Amniotic stem cell (primary cell): ENCODE measurements at places on chromosomes 4 and X.

DNA sequence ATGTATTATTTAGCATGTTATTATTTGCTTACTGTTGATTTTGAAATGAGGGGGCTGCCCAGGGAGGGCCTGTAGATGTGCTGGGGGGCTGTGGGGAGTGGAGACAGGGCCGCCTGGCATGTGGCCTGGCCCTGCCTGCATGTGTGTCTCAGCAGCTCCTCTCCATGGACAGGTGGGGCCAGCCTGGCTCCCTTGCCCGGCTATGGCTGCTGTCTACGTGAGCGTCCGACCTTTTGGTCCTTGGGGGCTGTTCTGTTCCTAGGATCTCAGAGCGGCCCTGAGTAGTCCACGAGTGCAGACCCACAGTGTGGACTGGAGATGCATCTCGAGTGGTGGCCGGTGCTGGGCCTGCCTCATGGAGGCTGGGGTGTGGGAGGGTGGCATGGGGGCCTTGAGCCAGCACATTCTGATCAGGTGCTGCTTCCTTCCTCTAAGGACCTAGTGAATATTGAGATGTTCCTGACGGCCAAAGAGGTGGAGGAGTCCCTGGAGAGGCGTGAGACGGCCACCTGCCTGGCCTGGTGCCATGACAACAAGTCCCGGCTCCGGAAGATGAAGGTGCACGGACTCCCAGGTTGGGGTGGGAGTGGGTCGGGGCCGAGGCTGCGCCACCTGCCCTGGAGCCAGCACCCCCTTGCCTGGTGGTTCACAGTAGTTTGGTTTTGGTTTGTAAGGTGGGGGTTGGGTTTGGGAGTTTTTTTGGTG, 24.9 kb upstream of the UVSSA start:
- DNase-seq, result no peak

- no peak for DNase-seq
Observed at GRCh38 chr4:102693262-102693850, 67.4 kb downstream of the MANBA start.

- DNase-seq, result no peak
Observed at GRCh38 chrX:98380556-98380955, 1496.8 kb downstream of the RPA4 start.

- DNase-seq, result no peak
Observed at GRCh38 chrX:13131396-13132137, 87.1 kb upstream of the FAM9C start.

DNA sequence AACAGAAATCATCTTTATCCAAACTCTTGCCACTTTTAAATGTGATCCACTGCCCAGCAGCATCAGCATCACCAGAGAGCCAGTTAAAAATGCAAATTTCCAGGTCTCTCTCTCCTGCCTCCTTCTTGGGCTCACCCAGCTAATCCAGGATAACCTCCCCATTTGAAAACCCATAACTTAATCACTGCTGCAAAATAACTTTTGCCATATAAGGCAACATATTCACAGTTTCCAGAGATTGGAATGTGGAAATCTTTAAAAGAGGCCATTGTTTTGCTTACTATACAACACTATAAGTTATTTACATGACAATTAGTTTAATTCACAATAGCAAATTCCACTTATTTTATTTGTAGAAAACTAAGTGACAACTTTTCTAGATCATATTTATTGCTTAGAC, 4.8 kb upstream of the EXOSC9 start:
- DNase-seq, result no peak

DNA sequence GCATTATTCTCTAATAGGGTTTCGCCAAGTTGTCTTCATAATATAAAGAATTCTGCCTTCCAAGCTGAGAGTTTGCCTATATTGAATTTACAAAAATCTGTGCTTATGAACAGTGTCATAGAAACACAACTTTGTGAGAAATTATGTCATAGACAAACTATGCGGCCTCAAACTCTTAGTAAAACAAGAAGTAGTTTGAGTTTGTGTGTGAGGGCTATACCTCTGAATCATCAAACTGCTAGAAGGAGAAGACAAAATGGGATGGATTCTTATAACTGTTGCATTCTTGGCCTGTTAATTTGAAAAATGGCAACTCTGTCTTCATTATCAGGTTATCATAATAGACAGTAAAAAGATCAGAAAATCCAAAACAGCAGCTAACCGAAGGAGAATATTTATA, 46.1 kb upstream of the NAP1L5 start:
- peak; percentile 81 for DNase-seq

DNA sequence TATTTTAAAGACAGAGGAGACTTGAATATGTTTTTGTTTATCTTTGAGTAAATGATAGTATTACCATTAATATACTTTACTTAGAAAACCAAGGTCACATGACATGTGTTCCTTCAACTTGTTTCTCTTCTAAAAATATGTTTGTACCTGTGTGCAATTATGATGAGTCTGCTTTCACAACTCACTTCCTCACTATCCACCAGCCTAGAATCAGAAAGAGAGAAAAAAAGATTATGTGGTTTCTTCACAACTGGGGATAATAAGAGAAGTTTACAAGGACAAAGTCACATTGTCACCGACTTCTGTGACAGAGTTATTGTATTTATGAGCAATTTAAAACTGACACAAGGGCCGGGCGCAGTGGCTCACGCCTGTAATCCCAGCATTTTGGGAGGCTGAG, 1112.1 kb downstream of the RPA4 start:
- no peak for DNase-seq

- DNase-seq, result no peak
Observed at GRCh38 chr4:38990241-38990640, 42.0 kb downstream of the TMEM156 start.

DNA sequence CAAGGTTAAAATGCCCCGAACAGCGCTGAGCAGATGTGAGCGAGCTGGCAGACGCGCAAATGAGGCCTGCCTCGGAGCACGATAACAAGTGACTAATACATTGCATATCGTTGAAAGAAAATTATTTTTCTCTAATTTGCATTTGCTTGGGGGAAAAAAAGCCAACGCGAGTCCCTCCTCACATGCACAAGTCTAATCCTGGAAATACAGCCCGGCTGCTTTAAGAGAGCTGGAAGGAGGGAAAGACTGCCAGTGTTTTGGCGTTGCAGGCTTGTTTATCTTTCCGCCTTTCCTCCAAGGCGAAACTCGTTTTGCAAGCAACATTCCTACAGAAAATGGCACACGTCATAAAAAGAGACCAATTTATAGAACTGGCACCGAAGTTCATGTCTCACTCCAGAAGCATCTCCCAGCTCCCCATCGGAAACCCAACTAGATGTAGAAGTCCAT, 12.6 kb downstream of the BCOR start:
- DNase-seq, result peak; percentile 20

DNA sequence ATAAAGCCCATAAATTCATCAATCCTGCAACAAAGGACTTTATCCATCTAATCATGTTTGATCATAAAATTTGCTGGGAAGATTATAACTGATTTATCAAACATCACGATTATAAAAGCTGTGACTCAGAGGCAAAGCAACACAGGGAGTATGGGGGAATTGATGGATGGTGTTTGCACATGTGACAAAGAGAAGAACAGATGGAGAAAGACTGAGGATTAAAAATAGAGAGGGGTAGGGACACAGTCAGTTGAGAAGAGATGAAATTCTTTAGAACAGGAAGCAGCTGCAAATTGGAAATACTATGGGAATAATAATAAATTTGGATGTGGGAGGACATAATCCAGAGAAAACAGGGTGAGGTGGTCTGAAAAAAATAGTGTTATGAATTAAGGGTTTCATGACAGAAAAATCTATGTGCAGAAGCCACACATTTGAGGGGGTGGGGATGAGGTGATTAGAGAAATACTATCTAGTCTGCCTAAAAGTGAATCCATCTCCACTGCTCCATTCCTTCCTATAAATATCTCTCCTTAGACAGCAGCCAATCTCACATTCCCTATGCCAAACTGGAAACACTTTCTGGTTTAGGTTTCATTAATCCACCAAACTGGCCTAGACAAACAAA, 6.2 kb downstream of the PRR32 start:
- no peak for DNase-seq

- no peak for DNase-seq
Observed at GRCh38 chrX:1213971-1214370, 1.5 kb upstream of the CRLF2 start.

- DNase-seq, result no peak
Observed at GRCh38 chrX:861340-861890, 230.8 kb downstream of the SHOX start.

DNA sequence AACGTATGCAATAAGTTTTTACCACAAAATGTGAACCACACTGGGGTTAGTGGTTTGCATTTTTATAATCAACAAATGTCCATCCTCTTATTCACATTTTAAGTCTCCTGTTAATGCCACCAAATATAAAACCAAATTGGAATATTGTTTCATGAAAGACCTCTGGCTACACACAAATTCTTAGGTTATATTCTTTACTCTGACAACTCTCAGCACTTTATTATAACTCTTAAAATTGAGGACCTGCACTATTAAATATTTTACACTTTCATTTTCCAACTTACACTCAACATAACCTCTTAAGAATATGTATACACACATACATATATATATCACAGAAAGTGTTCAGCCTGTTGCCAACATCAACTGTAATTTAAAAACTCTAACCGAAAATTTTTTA, 2.8 kb downstream of the PDE5A start:
- DNase-seq, result no peak

GRCh38 chr4:68375667-68376559, 26.0 kb upstream of the YTHDC1 start:
- peak; percentile 18 for DNase-seq

DNA sequence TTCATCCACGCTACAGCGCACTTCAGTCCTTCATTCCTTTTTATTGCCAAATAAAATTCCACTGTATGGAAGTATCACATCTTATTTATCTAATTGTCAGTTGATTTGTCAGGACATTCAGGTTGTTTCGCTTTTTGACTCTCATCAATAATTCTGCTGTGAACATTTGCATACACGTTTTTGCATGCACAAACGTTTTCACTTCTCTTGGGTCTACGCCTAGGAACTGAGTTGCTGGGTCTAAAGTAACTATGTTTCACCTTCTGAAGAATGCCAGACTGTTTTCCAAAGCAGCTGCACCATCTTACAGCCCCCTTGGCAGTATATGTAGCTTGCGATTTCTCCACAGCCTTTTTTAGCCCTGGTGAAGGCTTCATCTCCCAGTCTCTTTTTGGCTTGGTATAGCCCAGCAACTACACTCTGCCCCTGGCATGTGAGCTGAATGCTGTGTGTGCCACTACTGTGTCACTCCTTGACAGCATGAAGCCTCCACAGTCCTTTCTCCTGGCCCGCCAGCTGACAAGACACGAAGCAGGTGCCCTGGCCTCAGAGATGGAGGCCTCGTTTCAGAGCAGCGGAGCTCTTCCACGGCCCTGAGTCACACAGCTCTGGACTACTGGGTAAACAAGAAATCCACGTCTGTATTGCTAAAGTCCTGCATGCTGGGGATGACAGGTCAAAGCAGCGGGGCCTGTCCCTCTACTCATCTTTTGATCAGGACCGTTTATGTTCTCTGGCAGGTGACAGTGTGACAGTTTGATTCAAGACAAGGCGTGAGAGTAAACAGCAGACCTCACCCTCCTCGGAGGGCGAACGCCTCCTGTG, 75.5 kb downstream of the NSUN7 start:
- no peak for DNase-seq

GRCh38 chr4:32775049-32775448, 2054.9 kb downstream of the PCDH7 start:
- DNase-seq, result no peak

GRCh38 chr4:79865201-79865597, 207.8 kb downstream of the ANTXR2 start:
- no peak for DNase-seq

GRCh38 chrX:53990171-53990570, 54.1 kb downstream of the PHF8 start:
- no peak for DNase-seq

DNA sequence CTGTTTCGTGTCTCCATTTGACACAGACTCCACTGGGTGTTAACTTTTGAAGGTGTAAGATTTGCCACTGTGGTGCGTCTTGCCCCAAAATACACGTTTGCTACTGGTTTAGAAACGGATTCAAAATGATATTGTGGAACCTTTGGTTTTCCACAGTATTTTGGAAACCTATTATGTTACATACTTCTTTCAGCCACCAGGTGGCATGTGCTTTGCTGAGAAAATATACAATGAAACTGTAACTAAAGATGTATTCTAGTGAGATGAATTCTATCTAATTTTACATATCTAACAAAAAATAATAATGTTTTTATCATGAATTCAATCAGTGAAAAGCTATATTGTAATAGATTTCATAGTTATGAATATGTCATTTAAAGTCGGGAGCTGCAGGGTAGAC, 28.4 kb upstream of the SLITRK4 start:
- DNase-seq, result no peak
